ENCODE measurements at places on chromosomes 13 and 19.

GRCh38 chr19:368630-369024 is 24.0 kb upstream of the MIER2 start:
- no peak for DNase-seq

DNA sequence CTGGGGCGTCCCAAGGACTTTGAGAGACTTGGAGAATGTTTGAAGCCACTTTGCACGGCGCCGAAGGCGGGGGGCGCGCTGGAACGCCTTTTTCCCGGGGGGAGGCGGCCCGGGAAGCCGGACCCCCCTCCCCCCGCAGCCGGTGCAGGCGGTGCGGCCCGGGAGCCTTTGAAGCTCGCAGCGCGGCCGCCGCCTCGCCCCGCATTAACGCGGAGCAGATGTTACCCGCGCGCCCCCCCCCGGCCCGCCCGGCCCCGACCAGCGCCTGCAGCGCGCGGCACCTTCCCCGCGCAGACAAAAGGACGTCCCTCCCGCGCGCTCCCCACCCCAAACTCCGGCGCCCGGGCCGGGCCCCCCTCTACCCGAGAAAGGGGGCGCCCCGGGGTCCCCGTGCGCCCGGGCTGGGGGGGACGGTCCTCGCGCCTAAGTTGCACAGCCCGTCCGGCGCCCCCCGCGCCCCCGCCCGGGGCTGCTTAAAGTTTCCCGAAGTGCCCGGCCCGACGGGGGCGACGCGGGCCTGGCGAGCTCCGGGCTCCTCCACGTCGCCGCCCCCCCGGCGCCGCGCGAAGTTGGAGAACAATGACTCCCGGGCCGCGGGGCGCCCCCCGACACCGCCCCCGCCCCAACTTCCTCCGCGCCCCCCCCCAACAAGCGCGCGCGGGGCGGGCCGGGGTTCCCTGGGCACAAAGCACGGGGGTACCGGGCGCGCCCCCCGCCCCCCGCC is 685 bp downstream of the TCF3 start:
- no peak for DNase-seq

DNA sequence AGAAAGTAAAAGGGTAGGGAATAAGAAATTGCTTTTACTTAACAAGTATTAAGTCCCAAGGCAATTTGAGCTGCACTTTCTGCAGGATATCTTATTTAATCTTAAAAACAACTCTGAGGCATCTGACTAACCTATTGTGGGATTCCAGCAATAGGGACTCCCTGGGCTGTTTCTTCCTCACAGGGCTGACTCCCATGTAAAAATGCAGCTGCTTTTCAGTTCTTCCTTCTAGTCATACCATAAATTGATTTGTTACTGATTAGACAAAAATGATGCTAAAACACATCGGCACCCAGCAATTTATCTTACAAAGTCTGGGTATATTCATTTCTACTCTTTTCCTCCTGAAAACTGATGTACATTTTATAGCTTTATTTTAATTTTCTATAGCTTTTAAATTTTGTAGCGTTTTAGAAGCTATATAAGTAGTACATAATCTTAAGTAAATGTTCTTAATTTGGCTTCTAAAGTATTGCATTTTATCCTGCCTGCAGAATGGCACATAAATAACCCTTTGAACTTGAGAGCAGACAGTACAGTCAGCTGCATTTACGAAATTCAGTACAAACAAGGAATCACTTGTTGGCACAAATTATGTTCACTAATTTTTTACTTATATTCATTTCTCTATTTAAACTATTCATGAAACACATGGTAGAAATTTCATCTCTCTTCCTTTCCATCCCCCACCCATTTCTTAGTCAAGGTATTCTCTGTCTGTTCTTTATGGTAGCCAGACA is 102.4 kb upstream of the FRY start:
- no peak for DNase-seq

GRCh38 chr13:67048084-67048820 is 181.9 kb downstream of the PCDH9 start:
- no peak for DNase-seq

DNA sequence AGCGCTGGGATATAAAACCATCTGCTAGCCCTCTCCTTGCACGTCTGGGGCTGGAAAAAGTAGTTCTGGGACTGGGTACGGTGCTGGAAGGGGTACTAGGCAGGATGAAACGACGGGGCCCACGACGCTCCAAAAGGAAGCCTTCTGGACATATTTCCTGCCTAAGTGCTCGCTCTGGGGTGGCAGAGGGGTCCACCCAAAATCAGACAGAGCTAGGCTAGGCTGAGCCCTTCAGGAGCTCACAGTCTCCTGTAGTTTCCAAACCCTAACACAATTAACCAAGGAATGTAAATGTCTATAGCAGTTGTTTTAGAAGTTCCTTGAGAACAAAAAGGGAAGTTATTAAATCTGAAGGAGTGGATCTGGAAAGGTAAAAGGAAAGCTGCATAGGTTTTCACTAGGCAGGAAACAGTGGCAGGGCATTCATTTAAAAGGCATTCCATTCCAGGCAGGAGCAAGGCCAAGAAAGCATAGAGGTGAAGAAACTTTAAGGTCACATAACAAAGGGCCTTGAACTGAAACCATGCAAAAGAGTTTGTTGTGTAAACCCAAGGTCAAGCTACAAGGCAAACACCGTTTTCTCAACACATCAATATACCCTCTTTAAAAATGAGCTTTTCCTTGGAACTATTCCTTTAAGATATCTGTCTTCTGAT is 634 bp upstream of the DIAPH3 start:
- DNase-seq: no peak

- DNase-seq: no peak
Observed at GRCh38 chr13:24348797-24349515, 39.6 kb downstream of the C1QTNF9 start.

DNA sequence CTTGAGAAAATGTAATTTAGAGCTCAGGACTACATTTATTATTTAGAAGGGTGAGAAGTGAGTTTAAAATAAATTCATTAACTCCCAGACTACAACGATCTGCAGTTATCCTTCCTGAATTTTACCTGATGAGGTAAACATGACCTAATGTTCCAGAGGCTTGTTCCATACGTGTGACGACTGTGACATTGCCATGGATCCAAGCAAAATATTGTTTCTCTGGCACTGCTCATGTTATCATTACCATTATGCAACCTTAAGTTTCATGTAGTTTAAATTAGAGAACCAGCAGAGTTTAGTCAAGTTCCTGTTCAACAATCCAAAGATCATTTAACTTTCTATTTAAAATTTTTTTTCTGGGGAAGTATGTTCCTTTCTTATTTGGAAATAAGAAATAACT is 279.6 kb downstream of the KLF5 start:
- no peak for DNase-seq

DNA sequence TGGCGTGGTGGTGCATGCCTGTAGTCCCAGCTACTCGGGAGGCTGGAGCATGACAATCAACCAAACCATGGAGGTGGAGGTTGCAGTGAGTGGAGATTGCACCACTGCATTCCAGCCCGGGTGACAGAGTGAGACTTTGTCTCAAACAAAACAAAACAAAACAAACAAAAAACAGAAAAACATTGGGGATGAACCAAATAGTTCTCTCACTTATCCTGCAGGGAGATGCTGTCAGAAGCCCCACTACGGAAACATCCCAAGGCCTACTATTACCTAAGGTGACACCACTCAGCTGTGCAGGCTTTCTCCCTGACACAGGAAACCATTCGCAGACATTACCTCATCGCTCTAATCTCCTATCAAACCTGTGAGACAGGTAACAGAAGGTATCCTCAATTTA is 113.5 kb downstream of the FOXO1 start:
- DNase-seq: no peak

GRCh38 chr13:36839281-36839680 is 20.3 kb downstream of the RFXAP start:
- no peak for DNase-seq

DNA sequence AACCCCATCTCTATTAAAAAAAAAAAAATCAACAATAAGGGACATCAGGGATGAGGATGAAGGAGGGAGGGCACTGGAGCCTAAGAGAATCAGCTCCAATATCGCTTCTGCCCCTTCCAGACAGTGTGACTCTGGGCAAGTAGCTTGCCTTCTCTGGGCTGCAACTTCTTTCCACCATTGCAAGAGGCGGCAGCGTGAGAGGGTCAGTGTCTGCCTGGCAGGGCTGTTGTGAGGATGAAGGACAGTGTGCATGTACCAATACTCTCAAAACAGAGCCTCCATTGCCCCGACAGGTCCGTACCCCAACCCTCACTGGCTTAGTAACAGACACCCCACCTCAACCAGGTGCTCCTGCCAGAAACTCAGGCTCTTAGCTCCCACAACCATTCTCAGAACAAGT is 15.3 kb upstream of the LENG8 start:
- no peak for DNase-seq

GRCh38 chr19:16737911-16738310 is 18.3 kb downstream of the NWD1 start:
- DNase-seq: no peak

GRCh38 chr19:11286312-11286974 is 9.5 kb upstream of the TSPAN16 start:
- DNase-seq: no peak

Measured in stimulated activated CD4-positive, alpha-beta T cell treated with anti-CD3 and anti-CD28 coated beads, Interleukin-2, amount 100 ng/mL, for 48 hours (primary cell).